Substantia nigra (tissue), 51 donors: ENCODE measurements at places on chromosomes 7 and 10.
A peak's percentile ranks its signal among the peaks of the same experiment; 100 is the strongest.

- DNase-seq: no peak
These were observed 11.1 kb upstream of the EMX2 start for GRCh38 chr10:117531371-117532002.

DNA sequence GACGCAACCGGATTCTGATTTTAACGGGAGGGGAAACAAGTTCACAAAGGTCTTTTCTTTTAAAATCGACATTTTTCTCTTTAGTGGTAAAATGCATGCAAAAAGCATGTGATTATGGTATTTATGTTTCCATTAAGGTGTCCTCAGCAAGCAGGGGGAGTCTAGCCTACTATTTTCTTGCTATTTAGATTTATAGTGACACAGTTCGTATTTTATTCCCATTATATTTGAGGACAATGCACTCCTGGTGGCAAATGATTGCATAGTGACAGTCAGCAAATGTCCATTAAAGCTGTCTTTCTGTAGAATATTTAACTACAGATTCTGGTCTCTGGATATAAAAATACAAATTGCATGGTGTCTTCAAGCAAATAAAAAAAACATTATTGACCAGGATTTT, 554.2 kb downstream of the PARD3 start:
- DNase-seq: no peak

- DNase-seq: no peak
These were observed 180.4 kb downstream of the EXOC4 start for GRCh38 chr7:133433165-133433812.

- DNase-seq: no peak
These were observed 16.2 kb upstream of the DLD start for GRCh38 chr7:107874605-107875446.

GRCh38 chr10:119723624-119724023, 2.2 kb upstream of the INPP5F start:
- DNase-seq: no peak

- DNase-seq: no peak
These were observed 60.6 kb upstream of the AKR1C1 start for GRCh38 chr10:4902571-4903011.

GRCh38 chr7:55131142-55131929, 112.5 kb downstream of the EGFR start:
- DNase-seq: no peak

GRCh38 chr10:132387764-132388210, 9.2 kb upstream of the PWWP2B start:
- DNase-seq: no peak

DNA sequence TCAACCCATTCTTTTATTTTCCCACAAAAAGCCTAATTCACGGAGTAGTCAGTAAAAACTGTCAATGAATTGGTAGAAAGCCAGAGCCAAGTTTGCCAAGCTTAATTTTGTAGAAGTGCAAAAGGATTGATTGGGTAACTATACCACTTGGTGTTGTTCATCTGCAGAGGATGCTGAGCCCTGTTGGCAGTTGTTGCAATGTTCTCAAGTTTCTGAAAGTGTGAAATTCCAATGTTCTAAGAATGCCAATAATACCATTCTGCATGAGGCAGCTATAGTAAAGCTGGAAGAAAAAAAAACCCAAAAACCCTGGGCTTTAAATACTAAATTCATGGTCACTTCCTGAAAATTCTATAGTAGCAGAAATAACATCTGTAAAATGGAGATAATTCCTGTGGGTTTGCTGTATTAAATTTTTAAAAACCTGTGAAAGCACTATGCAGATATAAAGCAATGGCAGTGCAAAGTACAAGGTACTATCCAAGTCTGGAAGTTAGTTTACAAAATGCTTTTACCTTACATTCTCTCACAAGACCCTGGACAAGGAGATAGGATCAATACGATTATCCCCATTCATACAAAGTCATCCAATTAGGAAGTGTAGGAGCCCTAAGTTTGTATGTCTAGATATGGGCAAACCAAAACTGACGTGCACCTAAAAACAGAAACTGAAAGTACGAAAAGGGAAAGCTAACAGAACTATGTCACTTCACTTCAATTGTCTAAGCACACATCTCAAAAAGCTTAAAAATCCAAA, 6.0 kb upstream of the PON1 start:
- no peak for DNase-seq

GRCh38 chr10:11546581-11546980, 64.9 kb downstream of the USP6NL start:
- no peak for DNase-seq

DNA sequence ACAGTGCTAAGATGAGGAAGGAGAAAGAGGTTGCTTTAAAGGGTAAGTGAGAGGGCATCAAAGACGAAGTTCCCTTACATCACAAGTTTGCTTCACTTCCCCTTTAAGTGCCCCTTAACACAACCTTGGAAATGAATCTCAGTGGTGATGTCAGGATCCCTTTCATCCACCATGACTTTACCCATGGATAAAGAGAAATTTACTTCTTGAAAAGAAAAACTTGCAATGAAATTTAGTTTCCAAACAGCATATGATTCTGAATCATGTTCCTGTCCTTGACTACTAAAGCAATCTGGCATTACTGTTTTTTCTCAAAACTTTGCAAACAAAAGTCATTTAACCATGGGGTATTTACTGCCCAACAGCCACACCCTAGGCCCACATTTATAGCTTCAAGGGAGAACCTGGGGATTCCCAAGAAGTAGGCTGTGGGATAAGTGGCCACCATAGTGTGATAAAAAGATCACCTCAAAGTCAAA, 135.9 kb downstream of the ITGB8 start:
- no peak for DNase-seq

DNA sequence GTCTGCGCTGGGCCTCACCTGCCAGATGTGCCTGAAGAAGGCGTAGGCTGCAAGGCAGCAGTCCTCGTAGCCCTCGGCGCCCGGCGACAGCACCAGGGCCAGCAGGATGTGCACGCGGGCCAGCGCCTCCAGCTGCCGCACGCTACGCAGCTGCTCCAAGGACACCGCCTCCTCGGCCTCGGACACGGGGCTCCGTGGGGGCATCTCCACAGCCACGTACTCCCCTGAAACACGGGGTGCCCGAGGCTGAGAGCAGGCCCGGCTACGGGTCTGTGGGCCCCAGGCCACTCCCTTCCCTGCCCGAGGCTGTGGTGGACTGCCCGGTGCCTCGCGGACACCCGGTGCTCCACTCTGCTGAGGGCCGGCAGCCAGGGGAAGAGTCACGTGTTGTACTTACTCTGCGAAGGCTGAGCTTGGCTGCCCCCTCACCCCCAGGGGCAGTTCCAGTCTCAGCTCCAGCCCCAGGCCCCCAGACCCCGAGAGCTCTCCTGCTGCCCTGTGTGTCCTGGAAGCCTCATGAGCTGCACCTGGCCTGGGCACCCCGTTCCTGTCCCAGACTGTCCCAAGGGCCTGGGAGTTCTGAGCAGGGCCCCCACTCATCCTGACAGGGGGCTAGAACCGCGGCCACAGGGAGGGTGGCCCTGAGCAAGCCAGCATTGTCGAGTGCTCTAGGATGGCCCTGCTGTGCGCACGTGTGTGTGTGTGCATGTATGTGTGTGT, 62.8 kb downstream of the CFAP46 start:
- no peak for DNase-seq

DNA sequence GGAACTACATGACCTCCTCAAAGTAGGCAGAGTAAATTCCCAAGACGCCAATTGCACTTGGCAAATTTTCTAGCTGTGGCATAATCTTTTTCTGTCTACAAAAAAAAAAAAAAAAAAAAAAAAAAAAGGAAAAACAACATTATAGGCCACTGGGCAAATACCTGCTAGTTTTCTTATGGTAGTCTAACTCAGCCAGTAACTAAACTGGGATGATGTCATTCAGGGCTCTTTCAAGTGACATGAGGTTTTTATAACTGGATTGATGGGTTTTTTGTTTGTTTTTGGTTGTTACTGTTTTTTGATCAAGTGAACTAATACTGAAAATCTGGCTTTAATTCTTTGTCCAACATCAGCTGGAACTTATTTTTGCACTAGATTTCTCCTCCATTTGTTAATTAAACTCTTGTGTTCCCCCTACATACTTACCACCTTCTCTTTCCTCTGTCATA, 7.4 kb upstream of the VIM start:
- no peak for DNase-seq

- no peak for DNase-seq
These were observed 271.4 kb downstream of the TSPAN12 start for GRCh38 chr7:120586571-120586970.

GRCh38 chr7:140201393-140201792, 24.6 kb upstream of the KDM7A start:
- DNase-seq: no peak

GRCh38 chr10:104337985-104338735, at the start of gene ITPRIP:
TSS of gene ITPRIP (minus strand) at chr10:104338465. CDS start at chr10:104316051, 22,414 bp downstream.
- DNase-seq: peak; percentile 82

DNA sequence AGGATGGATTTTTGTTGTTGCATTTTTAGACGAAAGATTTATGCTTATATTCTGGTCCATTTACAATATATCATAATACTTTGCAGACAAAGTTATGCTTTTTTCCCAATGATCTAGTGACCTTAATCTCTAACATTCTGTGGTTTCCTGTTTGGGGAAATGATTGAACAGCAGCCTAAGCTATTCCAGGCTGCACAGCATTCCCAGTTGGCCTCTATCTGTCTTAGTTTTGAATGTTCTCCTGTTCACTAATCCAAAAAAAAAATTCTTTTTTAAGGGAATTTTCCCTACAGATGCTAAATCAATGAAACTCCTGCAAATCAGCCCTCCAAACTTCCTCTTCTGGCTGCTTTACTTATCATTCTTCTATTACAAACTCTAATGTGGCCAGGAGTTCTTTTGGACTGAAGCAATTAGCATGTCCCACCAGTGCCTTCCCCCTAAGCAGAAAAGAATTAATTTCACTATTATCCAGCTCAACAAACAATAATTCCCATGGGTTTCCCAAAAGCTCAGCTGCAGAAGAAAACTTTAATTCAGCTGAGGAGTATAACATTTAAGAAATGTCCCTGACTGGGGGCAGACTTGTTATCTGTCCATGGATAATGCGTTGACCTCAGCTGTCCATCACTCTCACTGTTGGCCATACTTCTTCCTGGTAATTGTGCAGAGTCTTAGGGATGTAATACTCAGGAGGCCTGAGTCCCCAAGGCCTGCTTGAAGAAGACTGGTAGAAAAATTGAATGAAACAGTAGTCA, 81.9 kb upstream of the TRIL start:
- no peak for DNase-seq

- no peak for DNase-seq
These were observed 395 bp upstream of the ZNF25 start for GRCh38 chr10:37976880-37977203.

- DNase-seq: no peak
These were observed 97.2 kb upstream of the INSYN2A start for GRCh38 chr10:127293640-127294039.

- DNase-seq: peak; percentile 71
These were observed 57.1 kb upstream of the PCGF5 start for GRCh38 chr10:91163269-91163868.

DNA sequence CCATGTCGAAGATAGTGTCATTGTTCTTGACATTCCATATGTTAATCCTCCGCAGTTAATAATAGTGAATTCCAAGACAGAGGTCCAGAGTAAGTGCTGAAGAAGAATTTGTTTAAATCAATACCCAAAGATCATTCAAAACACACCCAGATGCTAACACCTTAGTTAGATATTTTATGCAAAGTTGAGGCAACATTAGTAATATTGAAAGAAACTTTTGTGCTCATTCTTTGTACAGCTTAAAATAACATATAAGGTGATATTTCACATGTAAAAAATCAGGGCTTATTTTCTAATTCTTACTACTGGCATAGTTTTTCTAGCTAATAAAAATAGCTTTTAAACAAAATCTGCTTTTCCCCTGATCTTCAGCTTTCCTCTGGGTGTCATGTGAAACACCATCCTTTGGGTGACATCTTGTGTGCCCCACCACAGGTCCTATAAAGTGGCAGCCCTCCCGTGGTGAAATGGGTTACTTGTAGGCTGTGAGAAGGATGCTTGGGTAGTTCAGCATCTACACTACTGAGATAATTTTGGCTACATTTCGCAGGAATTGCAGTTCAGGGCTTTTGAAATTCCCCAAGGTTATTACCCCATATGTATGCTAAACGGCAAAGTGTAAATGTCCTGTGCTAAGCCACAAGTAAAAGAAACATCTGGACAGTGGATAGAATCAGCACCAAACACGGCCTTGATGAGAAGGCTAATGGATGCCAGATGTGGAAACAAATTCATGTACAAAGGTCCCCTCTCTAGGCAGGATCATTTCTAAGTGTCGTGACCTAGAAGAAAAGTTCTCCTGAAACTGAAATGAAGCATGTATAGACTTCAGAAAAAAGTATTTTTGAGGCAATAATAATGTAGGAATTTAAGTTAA, 105.4 kb downstream of the GRM3 start:
- no peak for DNase-seq

- DNase-seq: no peak
These were observed 30.7 kb upstream of the RBM20 start for GRCh38 chr10:110613341-110613995.

GRCh38 chr7:67311901-67312300, 315.3 kb downstream of the TYW1 start:
- no peak for DNase-seq

GRCh38 chr10:34348917-34349485, 466.1 kb downstream of the PARD3 start:
- DNase-seq: no peak

- DNase-seq: no peak
These were observed 77.9 kb upstream of the PLXNA4 start for GRCh38 chr7:132654150-132654549.

GRCh38 chr10:24708081-24708480, 15.6 kb downstream of the ARHGAP21 start:
- no peak for DNase-seq

DNA sequence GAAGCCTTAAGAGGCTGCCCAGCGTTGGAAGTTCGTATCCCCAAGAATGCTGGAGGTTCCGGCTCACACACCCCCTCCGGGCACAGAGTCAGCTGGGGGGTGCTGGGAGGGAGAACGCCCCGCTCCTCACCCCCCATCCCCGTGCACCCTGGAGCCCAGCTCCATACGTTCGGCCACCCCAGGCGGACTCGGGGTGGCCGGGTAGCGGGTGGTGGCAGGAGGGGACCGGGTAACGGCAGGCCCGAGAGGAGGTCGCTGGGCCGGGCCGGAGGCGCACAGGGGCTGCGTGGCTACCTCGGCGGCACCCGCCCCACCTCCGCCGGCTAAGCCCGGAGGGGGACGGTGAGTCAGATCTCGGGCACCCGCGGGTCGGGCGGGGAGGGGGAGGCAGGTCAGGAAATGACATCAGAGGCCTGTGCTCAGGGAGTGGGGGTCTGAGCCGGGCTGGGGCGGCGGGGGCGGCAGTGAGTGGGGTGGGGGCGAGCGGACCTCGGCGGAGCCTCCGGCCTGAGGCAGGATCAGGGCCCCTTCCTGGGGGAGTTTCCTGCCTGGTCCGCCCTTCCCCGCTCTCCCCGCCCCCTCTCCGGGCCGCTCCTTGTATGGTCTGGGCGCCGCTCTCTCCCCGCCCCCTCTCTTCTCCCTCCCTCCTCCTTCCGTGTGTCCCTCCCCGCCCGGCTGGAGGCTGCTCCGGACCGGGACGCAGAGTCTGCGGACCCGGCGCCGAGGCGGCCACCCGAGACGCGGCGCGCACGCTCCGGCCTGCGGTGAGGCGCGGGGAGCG, at the start of gene ZYX:
Gene ZYX, plus strand, starts transcription at position 700 of the 781 bp plus-strand sequence. CDS start 227 bp downstream, outside the sequence.
- DNase-seq: peak; percentile 87
